ENCODE measurements at places on chromosomes 4 and X.

GRCh38 chrX:131045726-131046125 lies 12.4 kb upstream of the ARHGAP36 start:
- no peak overlapping the region for H3K27ac ChIP-seq
- no peak overlapping the region for H3K4me3 ChIP-seq
- H3K27me3 ChIP-seq, result no peaks in the 10 kb centered on the region
- H3K36me3 ChIP-seq, result no peaks in the 10 kb centered on the region
- H3K4me1 ChIP-seq, result no peaks in the 10 kb centered on the region

- H3K36me3 ChIP-seq, result no peaks in the 10 kb centered on the region
- no peaks in the 10 kb centered on the region for H3K4me1 ChIP-seq
- no peak for DNase-seq
- H3K4me3 ChIP-seq, result no peak overlapping the region
- no peak overlapping the region for H3K27ac ChIP-seq
These were observed 309.5 kb downstream of the TMA16 start for GRCh38 chr4:163804001-163804400.

GRCh38 chrX:84611843-84612636 lies 109.8 kb upstream of the HDX start:
- H3K4me3 ChIP-seq, result no peak overlapping the region
- DNase-seq, result peak; percentile 0
- H3K27me3 ChIP-seq, result no peaks in the 10 kb centered on the region
- no peak overlapping the region for H3K27ac ChIP-seq

DNA sequence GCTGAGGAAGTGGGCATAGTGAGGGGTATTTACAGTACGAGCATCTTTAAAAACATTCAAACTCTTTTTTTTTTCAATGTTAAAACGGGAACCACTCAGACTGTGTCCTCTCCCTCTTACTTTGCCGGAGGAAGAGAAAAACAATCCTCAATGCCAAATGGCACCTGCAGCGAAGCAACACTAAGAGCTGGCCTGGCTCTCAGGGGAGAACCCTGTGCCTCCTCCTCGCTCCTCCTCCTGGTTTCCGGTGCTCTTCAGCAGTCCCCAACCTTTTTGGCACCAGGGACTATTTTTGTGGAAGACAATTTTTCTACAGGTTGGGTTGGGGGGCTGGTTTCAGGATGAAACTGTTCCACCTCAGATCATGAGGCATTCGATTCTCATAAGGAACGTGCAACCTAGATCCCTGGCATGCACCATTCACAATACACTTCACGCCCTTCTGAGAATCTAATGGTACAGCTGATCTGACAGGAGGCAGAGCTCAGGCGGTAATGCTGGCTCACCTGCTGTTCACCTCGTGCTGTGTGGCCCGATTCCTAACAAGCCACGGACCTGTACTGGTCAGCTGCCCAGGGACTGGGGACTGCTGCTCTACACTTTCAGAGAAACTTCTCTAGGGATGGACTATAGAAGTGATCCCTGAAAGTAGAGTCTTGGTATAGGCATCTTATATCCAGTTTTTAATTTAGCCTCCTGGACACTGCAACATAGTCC lies 404.1 kb downstream of the RAPGEF2 start:
- H3K4me3 ChIP-seq, result no peak overlapping the region
- no peak for DNase-seq
- peaks cover 35% of the 10 kb centered on the region for H3K27me3 ChIP-seq

DNA sequence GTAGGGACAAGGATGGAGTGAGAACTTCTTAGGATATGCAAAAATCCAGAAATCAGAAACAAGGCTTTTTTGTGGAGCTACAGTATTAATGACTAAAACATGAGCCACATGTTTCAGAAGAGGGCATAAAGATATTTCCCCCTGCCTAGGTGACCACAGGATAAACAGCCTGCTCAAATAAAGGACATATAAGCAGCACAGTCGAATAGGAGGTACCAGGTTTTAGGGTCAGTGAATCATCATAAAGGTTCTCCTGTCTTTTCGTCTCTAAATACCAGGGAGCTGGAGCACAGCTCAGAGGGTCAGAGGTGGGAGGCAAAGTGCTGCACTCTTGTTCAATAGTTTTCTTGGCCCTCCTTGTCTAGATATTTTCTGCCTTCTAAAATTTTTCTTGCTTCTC lies 211.9 kb upstream of the HS3ST1 start:
- no peak overlapping the region for H3K4me3 ChIP-seq
- no peak for DNase-seq
- H3K4me1 ChIP-seq, result no peaks in the 10 kb centered on the region
- no peaks in the 10 kb centered on the region for H3K36me3 ChIP-seq
- no peaks in the 10 kb centered on the region for H3K27me3 ChIP-seq

- no peak overlapping the region for H3K4me3 ChIP-seq
- no peak overlapping the region for H3K27ac ChIP-seq
- H3K4me1 ChIP-seq, result no peaks in the 10 kb centered on the region
- DNase-seq, result no peak
- no peaks in the 10 kb centered on the region for H3K27me3 ChIP-seq
These were observed 11.3 kb upstream of the LIMCH1 start for GRCh38 chr4:41526628-41527027.

DNA sequence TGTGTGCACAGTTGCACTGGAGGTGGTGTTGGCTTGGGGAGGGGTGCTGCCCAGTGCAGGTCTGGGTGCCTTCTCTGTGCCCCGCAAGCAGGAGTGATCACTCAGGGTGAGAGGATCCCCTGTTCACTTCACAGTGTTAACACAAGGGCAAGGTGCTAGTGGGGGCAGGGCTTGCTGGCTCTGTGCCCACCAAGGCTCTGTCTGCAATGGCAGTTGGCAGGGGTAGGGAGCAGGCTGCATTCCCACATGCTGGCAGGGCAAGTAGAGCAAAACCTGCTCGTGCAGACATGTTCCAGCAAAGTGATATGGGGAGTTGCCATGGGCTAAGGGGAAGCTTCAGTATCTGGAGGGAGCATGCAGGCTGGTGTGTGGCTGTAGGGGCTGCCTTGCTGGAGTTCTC lies 428.0 kb downstream of the ZNF674 start:
- H3K36me3 ChIP-seq, result no peaks in the 10 kb centered on the region
- H3K27me3 ChIP-seq, result no peaks in the 10 kb centered on the region
- H3K4me1 ChIP-seq, result no peaks in the 10 kb centered on the region
